ENCODE measurements at places on chromosomes 4 and X.

DNA sequence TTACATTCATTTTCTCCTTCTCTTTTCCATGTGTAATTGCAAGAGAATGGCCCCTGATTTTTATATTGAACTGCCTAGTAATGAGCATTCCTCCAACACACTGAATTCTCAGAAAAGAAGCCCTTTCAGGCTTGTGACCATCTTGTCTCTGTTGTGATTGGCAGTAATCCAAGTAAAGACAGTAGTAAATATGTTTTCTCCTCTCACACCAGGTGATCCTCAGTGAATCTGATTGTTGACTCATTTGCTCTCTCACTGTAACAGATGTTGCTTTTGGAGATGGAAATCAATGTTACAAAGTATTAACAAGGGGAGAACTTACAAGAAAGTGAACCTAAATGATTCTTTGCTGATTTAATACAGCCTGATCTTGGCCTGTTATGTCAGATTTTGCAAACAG is 271.0 kb downstream of the AFF2 start:
- no peak for DNase-seq

- peak; percentile 38 for DNase-seq
These were observed 661.6 kb downstream of the RAPGEF2 start for GRCh38 chr4:159764343-159764952.

- no peak for DNase-seq
These were observed 216.2 kb downstream of the CEP135 start for GRCh38 chr4:56164907-56165306.

- DNase-seq: no peak
These were observed 10.6 kb downstream of the TLR6 start for GRCh38 chr4:38846015-38846414.

DNA sequence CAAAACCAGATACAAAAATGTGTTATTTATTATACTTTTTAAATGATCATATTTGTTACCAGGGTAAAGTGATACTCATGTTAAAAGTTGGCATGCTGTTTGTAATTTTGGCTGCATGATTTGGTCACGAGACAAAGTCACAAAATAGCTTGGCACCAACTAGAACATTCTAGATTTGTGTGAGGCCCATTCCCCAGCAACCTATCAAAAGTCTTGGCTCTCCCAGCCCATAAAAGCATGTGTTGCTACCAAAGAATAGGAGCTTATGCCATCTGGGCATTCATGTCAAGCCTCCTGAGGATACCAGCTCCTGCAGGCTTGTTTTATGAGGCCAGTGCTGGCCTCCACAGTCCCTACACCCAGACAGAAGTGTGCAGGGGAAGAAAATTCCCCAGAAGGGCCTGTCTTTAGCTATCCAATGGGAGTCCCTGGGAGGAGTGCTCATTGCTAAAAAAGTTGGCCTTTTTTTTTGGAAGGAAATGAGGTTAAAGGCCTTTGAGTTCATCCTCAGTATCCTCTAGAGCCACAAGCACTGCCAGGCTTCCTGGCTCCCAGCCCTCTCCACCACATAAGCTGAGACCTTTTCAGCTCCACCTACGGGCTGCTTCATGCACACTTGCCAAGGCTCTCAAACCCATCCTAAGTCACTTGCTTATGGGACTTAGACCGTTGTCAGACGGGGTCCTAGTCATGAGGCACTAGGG is 211.9 kb upstream of the EOLA2 start:
- DNase-seq: no peak

- DNase-seq: no peak
These were observed 2.4 kb downstream of the DNAJB14 start for GRCh38 chr4:99943904-99944437.

DNA sequence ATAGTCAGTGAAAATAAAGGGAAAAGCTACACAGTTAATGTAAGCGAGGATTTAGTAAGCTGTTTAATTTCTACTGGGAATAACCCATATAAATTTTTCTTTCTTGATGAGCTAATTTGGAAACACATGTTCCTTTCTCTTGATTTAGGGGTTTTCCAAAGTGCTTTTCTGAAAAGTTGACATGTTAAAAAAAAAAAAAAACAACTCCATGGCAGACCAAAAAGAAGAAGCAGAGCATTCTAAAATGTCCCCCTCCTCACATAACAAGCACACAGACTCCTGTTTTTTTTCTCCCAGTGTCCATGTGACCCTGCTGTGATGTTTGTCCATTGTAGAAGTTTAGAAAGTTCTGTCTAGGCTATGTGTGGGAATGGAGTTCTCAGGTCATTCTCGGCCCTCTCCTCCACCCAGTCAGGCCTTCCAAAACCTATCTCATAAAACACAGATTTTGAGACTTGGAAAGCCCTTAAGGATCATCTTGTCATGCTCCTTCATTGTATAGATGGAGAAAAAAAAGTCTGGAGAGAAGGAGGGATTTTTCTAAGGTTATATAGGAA is 792 bp downstream of the CLIC2 start:
- DNase-seq: no peak

All from RCC 7860 (cell line).